Activated CD4-positive, CD25-positive, alpha-beta regulatory T cell (primary cell): ENCODE measurements at places on chromosomes 2 and 18.

DNA sequence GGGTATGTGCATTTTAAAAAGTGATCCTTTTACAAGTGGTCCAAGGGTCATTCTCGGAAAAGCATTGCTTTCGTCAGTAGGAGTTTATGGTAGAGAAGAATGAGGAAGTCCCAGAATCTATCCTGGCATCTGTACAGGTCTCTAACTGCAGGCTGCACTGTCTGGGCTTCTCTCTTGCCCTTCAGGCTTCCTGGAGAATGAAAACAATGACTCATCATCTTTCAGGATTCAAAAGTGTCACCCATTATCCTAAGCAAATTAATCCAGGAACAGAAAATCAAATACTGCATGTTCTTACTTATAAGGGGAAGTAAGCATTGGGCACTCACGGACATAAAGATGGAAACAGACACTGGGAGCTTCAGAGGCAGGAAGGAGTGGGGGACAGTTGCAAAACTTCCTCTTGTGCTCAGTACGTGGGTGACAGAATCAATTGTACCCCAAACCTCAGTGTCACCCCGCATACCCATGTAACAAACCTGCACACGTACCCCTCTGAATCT lies 60.2 kb upstream of the TXNDC2 start:
- no peak for DNase-seq

GRCh38 chr18:53756610-53756972 lies 467.9 kb downstream of the MBD2 start:
- DNase-seq, result no peak

DNA sequence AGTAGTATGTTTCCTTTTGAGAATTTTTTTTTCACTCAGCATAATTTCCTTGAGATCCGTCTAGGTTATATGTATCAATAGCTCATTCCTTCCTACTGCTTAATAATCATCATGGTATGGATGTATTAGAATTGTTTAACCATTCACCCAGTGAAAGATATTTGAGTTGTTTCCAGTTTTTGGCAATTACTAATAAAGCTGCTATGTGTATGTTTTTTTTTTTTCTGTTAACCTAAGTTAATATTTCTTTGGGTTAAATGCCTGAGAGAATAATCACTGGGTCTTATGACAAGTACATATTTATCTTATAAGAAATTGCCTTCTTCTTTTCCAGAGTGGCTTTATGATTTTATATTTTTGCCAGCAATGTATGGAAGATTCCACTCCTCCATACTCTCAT lies 96.4 kb upstream of the ST6GAL2 start:
- DNase-seq, result no peak

GRCh38 chr2:239725551-239725890 lies 299.6 kb downstream of the NDUFA10 start:
- DNase-seq, result no peak

- DNase-seq, result no peak
Measured at GRCh38 chr18:69559604-69560003, 158.9 kb downstream of the DOK6 start.

DNA sequence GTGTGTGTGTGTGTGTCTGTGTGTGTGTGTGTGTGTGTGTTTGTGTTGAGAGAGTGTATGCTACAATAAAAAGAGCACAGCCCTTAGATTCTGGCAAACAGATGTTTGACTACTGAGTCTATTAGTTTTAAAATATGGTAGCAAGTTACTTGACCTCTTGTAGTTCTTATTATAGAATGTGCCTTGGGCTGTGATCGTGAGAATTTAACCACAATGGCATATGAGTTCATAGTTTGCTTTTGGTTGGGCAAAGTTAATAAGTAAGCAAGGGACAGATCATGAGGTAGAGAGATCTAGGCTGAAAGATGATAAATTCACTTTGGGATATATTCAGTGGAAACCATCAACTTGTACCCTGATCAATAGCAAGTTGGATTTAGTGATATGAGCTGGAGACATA lies 334.3 kb upstream of the VWC2L start:
- no peak for DNase-seq

DNA sequence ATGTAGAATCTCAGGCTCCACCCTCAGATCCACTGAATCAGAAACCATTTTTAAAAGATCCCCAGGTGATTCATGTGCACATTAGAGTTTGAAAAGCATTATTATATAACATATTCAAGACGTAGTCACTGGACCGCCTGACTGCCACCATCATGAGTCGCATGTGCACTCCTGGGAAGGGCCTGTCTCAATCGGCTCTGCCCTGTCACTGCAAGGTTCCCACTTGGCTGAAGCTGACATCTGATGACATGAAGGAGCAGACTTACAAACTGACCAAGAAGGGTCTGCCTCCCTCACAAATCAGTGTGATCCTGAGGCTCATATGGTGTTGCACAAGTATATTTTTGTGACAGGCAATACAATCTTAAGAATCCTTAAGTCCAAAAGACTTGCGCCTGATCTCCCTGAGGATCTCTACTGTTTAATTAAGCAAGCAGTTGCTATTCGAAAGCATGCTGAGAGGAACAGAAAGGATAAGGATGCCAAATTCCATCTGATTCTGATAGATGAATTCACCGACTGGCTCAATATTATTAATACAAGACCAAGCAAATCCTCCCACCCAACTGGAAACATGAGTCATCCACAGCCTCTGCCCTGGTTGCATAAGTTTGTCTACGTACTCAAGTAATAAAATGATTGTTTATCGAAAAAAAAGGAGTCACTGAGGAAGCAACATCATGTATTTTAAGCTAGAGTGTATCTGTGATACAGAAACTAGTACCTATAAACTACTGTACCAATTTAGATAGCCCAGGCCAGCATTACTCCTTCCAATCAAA lies 26.2 kb downstream of the ATAD2B start:
- no peak for DNase-seq

GRCh38 chr18:63320975-63321265 lies 1.4 kb upstream of the BCL2 start:
- DNase-seq, result no peak

GRCh38 chr2:105443617-105444598 lies 45.1 kb upstream of the FHL2 start:
- no peak for DNase-seq

GRCh38 chr2:88724643-88725332 lies 33.3 kb downstream of the RPIA start:
- DNase-seq, result no peak

GRCh38 chr2:172021955-172022354 lies 22.2 kb downstream of the METAP1D start:
- DNase-seq, result no peak

DNA sequence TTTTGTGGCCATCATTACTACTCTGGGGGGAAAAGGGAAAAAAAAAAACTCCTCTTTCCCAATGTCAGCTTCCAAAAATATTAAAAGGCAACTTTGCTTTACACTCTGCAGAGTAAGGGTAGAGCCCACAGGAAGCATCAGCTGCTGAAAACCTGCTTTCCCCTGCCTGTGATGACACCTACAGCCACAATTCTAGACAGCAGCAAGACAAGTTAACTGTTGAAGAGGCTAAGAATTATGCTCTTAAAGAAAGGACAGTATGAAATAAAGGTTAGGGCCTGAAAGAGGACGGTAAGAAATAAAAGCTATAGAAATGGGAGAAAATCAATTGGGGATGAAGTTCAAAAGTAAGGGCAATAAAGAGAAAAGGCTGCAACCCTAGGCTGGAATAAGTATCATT lies 3.0 kb downstream of the PDE11A start:
- no peak for DNase-seq

- no peak for DNase-seq
Measured at GRCh38 chr2:176554101-176555048, 285.1 kb downstream of the MTX2 start.

- no peak for DNase-seq
Measured at GRCh38 chr2:205682239-205682970, at the start of gene NRP2. Gene NRP2 (plus strand): TSS chr2:205682501. CDS start chr2:205683291, 790 bp downstream.

GRCh38 chr2:145141981-145142380 lies 622.1 kb upstream of the ZEB2 start:
- no peak for DNase-seq

DNA sequence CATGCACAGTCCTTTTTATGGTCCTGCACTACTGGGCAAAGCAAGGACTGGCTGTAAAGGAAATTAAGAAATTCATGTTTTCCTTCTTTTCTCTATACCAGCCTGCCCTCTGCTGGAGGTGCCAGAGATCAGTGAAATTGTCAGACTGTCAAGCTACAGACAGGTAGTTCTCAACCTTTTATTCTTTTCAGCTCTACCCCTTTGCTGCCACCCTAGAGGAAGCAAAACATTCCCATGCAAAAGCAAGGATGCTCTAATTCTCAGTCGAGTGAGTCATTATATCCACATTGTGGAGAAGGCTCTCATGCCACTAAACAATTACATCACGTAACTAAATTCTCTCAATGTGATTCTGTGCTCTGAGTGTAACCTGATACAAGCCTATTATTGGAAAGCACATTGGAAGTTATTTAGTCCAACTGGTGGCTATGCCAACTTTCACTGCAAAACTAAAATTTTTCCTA lies 25.0 kb upstream of the RAPGEF4 start:
- DNase-seq, result peak; percentile 11

DNA sequence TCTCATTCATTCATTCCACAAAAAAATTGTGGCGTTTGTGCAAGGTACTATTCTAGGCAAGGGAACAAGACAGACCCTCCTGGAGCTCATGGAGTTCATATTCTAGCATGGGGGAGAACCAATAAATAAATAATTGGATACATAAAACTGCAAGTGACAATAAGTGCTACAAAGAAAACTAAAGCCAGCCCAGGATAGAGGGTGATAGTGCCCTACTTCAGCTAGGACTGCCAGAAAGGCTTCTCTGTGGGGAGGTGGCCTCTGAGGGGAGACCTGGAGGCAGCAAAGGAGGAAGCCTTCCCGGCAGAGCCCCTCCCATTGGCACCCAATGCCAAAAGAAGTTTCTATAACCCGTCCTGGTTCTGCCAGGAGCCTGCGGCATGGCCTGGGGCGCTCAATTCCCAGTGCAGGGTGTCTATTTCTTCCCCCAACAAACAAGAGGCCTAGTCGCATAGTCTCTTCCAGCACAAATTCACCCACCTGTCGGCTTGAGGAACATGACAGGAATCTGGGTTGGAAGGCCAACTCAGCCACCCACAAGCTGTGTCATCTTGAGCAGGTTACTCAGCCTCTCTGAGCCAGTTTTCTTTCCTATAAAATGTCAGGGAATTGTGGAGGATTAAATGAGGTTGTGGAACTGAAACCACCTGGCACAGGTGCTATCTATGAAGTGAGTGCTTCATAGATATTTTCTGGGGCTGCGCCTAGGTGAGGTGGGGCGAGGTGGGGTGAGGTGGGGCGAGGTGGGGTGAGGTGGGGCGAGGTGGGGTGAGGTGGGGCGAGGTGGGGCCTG lies 94.3 kb downstream of the ZFP36L2 start:
- no peak for DNase-seq

DNA sequence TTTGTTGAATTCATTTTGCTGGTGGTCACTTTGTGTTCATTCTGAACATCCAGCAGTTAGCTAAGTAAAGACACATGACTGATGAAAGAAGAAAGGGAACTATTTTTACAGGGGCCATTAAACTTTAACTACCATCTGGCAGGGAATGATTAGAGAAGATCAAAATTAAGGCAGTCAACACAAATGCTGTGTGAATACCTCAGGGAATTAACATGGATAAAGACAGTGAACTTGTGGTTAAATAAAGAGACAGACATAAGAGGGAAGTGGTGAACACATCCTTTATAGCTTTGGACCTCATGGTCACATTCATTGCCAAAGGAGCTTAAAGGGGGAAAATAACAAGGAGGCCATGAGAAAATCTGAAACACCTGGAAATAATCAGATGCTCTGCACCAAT lies 52.6 kb upstream of the ATP5MC3 start:
- no peak for DNase-seq

- DNase-seq, result no peak
Measured at GRCh38 chr2:37586663-37587317, 84.7 kb downstream of the CDC42EP3 start.

DNA sequence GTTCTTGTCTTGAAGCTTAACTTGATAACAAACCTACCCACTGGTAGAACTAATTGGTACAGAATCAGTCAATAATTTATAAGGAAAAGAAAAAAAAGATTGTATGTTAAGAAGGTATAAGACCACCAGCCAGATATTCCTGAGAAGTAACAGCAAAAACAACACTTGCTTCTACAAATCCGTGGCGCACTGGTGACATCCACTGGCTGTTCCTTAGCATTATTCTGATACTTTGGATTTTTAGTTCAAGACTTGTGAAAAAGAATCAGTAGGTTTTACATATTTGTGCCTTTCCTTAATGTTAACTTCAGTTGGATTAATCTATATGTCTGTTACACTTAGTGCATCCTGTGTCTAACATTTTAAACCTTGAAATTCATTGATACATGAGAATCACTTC lies 141.8 kb downstream of the GRB14 start:
- no peak for DNase-seq

DNA sequence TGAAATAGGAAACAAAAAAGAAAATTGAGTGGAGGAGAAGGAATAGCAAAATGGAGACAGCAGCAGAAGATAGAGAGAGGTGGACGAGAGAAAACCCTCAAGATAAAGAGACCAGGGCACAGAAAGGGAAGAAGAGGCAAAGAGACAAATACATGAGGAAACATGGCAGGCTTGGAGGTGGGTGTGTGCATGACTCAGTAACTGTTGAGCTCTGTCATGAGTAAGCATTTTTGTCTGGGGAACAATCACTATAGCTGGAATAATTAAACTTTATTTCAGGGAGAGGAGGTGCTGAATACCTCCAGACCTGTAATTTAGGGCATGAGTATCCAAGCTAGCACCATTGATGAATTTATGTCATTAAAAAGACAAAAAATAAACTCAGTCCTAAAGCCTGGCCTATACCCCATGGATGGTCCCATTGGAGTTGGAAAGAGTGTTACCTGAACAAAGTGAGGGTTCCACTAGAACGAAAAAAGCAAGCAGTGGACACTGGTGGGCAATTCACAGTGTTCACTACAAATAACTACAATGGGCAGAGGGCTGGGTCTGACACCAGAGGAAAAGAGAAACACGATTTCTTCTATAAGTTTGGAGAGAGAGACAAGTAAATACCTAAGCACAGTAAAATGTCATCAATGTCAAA lies 145.5 kb downstream of the ADCYAP1 start:
- no peak for DNase-seq

GRCh38 chr2:33552758-33553461 lies 46.2 kb downstream of the FAM98A start:
- no peak for DNase-seq
